GM23248 (cell line): ENCODE measurements at places on chromosomes 7 and 10. TPM values are rescaled to one million over a fixed set of nuclear protein-coding genes. Genes with fewer than 3 reads are reported as not detected.

KLF14 gene
- total RNA-seq = 0.11 TPM in 1 of 2 replicates, not detected in the other

KCNH2 gene
- total RNA-seq = not detected in 2 replicates

ZNF22 gene
- 14.0 and 15.5 TPM in 2 replicates for total RNA-seq

RHOBTB1 gene
- 14.6 and 16.2 TPM in 2 replicates for total RNA-seq

TBX20 gene
- total RNA-seq = not detected in 2 replicates

NPC1L1 gene
- total RNA-seq = not detected in 2 replicates

CTAGE4 gene
- 1.3 TPM in 1 of 2 replicates, not detected in the other for total RNA-seq

ENKUR gene
- total RNA-seq = not detected in 2 replicates

ACBD7 gene
- 0.11 and 0.13 TPM in 2 replicates for total RNA-seq

JCAD gene
- 24.3 and 24.8 TPM in 2 replicates for total RNA-seq

SEMA3C gene
- total RNA-seq = 612 and 756 TPM in 2 replicates

MMD2 gene
- total RNA-seq = not detected in 2 replicates
